Spinal cord (tissue), 10 donors: ENCODE measurements at places on chromosomes 2 and 18.
A peak's percentile ranks its signal among the peaks of the same experiment; 100 is the strongest.

- DNase-seq: no peak
Measured at GRCh38 chr2:24117902-24118301, 5.2 kb downstream of the PFN4 start.

GRCh38 chr2:85414761-85415553, 3.6 kb upstream of the SH2D6 start:
- no peak for DNase-seq

- DNase-seq: no peak
Measured at GRCh38 chr2:129347486-129348217, 631.8 kb upstream of the RAB6C start.

- no peak for DNase-seq
Measured at GRCh38 chr2:180907731-180908130, 72.7 kb upstream of the UBE2E3 start.

DNA sequence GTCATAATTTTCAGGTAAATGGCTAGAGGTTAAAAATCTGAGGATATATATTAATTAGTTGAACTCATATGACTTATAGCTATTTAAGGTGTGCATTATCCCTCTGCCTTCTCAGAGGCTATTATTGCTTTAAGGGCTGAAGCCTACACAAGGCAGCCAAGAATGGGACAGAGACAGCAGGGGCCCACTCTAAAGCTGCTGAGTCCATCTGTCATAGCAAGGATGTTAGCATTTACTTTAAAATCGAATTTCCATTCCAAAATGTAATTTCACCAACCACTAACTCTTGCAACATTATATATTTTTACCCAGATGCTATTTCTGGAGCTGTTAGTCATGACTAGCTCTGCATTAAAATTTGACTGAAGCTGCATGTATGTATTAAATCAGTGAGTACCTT, 236.3 kb upstream of the FSIP2 start:
- peak; percentile 83 for DNase-seq

- no peak for DNase-seq
Measured at GRCh38 chr2:143121079-143121478, 8.1 kb upstream of the ARHGAP15 start.

- DNase-seq: no peak
Measured at GRCh38 chr18:7242926-7243325, 12.0 kb downstream of the LRRC30 start.

DNA sequence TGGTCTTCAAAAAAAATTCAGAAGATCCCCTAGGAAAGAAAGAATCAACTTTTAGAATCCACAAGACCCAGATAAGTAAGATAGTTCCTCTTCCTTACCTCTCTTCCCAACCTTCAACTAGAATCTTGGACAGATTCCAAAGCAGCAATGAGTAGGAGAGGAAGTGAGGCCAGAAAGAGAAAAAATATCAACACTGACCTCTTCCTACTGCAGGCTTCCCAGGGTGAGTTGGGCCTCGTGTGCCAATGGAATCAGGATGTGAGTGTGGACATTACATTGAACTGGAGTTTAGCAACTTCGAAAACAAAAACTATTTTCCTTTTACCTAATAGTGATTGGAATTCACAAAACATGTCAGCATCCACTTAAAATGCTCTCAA, 102.5 kb upstream of the PIEZO2 start:
- DNase-seq: peak; percentile 57

GRCh38 chr2:12222554-12222953, 476.1 kb downstream of the LPIN1 start:
- DNase-seq: no peak
